ENCODE measurements at places on chromosomes 5 and 9. TPM values are rescaled to one million over a fixed set of nuclear protein-coding genes. Genes with fewer than 3 reads are reported as not detected.

The SH3RF2 gene
- polyA plus RNA-seq: 4.2 TPM

- DNase-seq: no peak
Measured at GRCh38 chr5:17355586-17356346, 138.3 kb downstream of the BASP1 start.

The BARX1 gene
- polyA plus RNA-seq: 0.10 TPM

The GPX8 gene
- 80.5 TPM for polyA plus RNA-seq

- no peak for DNase-seq
Measured at GRCh38 chr5:78328585-78329173, 31.7 kb upstream of the SCAMP1 start.

DNA sequence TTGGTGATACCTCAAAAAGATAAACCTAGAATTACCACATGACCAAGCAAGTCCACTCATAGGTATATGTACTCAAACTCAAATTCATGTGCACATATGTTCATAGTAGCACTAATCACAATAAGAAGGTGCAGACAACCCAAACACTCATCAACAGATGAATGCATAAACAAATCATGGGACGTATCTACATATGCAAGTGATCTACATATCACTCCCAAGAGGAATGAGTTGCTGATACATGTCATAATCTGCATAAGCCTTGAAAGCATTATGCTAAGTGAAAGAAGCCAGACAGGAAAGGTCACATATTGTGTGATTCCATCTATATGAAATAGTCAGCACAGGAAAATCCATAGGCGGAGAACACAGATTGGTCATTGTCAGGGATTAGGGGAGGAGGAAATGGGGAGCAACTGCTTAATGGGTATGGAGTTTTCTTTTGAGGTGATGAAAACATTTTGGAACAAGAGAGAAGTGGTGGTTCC, 10.6 kb upstream of the GPX8 start:
- no peak for DNase-seq

DNA sequence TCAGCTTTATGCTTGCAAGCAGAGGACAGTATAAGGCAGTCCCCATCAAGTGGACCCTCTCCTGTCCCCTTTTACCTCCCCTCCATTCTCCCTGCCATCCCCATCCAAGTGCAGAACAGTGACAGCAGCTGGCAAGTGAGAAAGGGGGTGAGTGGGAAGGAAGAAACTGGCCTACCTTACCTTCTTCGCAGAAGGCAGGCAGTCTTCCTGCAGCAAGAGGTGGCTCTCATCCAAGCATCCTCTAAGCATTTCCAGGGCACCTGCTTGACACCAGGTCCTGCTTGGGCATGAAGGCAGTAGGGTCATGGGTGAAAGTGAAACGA, 77.3 kb upstream of the SH3PXD2B start:
- DNase-seq: no peak

GRCh38 chr5:153625826-153626354, 135.4 kb downstream of the GRIA1 start:
- DNase-seq: no peak

The FBN2 gene
- polyA plus RNA-seq: 90.7 TPM

- DNase-seq: no peak
Measured at GRCh38 chr5:101292199-101292598, 389.1 kb upstream of the ST8SIA4 start.

DNA sequence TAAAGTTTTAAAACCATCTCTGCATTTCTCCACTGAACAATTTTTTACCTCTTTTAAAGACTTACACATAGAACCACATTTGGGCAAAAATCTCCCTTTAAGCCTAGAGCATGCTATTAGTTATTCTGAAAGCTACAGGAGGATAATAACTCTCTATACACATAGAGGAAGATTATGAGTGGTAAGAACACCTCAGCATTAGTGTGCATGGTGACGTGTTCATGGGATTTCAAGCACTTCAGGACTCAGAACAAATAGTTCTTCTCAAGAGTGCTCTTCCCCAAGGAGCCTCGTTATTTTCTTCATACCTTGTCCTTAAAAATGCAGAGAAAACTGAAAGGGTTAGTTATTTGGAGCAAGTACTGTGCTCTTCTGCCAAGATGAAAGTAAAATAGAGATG, 256.9 kb upstream of the TUSC1 start:
- DNase-seq: no peak
